ENCODE measurements at places on chromosomes 11 and 22.

GRCh38 chr11:128914216-128915148, 23.3 kb downstream of the KCNJ5 start:
- no peak for DNase-seq

DNA sequence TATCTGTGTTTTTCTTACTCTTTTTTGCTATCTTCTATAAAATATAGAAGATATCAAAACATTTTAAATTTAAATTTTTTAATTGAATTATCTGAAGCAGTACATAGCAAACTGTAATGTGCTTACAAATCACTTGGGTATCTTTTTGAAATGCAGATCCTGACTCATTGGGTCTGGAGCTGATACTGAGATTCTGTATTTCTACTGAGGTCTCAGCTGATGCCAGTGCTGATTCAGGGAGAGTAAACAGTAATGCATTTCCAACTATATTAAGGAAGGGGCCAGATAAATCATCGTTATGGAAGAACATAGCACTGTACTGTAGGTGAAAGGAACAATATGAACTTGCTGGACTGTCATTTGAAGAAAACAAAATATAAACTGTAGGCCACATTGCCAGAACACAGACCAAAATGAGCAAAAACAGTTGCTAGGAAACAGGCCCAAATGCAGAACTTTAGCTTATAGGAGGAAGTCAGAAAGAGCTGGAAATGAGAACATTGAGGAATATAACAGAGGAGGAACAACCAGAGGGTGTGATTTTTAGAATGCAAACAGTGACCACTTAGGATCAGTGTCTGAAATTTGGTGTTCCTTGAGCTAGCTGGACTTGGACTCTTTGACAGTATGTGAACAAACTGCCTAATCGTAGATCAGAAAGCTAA, 3.3 kb downstream of the ARL14EP start:
- DNase-seq, result no peak

DNA sequence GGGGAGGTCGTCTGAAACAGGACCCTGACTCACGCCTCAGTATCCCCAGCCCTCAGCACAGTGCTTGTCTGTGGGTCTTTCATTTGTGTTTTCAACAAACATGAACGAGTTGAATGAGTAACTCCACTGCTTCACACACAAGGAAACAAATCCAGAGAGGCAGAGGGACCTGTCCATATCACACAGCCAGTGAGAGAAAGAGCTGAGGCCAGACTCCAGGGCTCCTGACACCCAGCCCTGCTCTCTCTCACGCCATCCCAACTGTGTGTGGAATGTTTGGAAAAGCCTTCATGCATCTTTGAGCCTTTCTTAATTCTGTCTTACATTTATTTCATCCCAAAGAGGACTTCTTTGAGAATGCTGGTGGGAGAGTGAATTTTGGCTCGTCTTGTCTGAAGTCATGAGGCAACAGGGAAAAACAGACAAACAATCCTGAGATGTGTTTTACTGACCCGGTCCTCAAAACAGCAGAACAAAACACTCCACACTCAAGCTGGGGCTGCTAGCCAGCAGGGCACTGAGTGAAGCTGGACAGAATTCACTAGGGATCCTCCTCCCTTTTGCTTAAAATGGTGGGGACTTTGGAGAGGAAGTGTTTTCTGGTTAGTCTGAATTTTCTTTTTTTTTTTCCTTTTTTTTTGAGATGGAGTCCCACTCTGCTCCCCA, 19.7 kb upstream of the ALG8 start:
- no peak for DNase-seq

DNA sequence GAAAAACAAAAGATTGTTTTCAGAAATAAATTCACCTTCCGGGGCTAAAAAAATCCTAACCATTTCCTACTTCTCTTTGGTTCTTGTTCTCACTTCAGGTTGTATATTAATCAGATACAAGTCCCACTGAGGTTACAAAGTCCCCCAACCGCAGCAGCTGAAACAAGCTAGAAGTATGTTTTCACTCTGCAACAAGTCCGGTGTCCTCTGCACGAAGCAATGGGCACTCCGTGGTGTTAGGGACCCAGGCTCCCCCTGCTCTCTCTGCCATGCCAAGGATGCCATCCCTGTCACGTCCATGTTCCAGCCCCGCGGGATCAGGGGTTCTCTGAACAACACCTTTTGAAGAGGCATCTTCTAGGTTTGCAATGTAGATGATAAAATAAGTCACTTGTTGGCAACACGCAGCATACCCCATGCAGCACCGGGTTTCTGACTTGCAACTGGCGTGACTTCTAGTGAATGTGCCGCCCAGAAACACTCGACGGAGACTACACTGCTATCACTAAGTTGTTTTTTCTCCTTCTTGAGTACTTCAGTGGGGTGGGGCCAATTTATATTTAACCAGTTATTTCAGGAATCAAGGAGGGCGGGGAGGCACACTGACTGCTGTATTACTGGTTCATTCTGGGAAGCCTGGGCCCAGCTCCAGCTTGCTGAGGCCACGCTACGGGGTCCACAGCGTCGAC, 25.4 kb upstream of the GSTP1 start:
- DNase-seq, result peak; percentile 37

DNA sequence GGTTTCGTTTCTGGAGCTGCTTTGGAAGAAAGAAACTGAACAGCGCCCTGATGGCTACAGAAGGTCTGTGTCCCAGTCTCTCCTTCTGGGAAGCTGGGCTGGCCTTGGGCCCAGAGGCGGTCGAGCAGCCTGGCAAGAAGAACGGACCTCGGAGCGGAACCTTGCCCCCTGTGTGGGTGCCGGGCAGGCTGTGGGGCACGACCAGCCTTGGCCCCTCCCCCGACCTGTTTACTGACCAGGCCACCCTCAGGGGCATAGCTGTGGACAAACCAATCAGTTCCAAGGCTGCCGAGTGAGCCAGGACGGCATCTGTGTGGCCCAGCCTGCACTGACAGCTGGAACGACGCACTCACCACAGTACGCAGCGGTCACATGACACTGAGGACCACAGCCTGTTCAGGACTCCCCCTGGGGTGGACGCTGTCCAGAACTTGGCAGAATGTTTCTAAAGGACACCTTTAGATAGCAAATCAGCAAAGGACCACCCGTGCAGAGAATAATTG, 7.2 kb downstream of the PIM3 start:
- DNase-seq, result no peak

- DNase-seq, result peak; percentile 70
Measured at GRCh38 chr11:119323532-119324033, 6.7 kb upstream of the MCAM start.

- DNase-seq, result no peak
Measured at GRCh38 chr22:28072066-28072465, 153.0 kb upstream of the PITPNB start.

DNA sequence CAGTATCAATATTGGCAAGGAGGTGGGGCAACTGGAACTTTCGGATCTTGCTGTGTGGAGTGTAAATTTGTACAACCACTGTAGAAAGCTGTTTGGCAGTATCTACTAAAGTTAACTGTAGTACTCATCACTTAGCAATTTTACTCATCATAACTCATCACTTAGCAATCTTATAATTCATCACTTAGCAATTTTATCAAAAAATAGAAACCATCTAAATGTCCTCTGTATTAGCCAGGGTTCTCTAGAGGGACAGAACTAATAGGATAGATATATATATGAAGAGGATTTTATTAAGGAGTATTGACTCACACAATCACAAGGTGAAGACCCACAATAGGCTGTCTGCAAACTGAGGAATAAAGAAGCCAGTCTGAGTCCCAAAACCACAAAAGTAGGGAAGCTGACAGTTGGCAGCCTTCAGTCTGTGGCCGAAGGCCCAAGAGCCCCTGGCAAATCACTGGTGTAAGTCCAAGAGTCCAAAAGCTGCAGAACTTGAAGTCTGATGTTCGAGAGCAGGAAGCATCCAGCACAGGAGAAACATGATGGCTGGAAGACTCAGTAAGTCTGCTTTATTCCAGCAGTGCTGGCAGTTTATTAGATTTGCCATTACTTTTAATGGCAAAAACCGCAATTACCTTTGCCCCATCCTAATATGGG, 92.9 kb upstream of the USP47 start:
- DNase-seq, result no peak

DNA sequence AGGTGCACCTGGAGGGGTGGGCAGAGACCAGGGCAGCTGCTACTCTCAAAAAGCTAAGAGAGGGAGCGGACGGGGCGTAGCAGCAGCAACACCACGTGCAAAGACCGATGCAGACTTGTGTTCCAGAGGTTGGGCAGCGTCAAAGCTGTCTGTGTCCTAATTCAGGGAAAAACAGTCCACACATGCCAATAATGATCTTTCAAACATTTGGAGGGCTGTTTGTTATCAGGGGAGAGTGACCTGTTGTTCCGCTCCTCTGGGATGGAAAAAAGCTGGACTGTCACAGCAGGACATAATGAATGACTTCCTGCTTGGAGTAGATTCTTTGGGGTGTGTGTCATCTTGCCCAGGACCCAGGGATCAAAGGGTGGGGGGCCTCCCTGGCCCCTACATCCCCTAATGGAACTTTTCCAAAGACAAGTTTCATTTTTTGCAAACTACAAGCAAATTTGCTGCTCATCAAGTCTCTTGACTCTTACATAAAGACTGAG, 6.2 kb upstream of the FBLN1 start:
- DNase-seq, result no peak

DNA sequence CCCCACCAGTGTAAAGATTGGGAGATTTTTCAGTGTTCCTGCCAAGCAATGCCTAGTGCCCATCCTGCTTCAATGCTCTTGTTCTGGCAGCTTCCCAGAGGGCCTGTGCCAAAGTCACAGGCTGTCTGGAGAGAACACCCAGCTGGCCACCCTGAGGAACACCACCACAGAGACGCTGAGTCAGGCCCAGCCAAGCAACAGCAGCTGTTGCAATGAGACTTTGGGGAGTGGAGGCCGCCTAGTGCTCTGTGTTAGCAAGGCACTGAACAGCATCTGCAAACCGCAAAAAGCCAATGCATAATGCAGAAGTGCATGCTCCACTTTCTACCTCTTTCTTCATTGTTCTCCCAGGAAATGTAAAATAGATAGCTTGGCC, 168.1 kb downstream of the NXPE2 start:
- no peak for DNase-seq

DNA sequence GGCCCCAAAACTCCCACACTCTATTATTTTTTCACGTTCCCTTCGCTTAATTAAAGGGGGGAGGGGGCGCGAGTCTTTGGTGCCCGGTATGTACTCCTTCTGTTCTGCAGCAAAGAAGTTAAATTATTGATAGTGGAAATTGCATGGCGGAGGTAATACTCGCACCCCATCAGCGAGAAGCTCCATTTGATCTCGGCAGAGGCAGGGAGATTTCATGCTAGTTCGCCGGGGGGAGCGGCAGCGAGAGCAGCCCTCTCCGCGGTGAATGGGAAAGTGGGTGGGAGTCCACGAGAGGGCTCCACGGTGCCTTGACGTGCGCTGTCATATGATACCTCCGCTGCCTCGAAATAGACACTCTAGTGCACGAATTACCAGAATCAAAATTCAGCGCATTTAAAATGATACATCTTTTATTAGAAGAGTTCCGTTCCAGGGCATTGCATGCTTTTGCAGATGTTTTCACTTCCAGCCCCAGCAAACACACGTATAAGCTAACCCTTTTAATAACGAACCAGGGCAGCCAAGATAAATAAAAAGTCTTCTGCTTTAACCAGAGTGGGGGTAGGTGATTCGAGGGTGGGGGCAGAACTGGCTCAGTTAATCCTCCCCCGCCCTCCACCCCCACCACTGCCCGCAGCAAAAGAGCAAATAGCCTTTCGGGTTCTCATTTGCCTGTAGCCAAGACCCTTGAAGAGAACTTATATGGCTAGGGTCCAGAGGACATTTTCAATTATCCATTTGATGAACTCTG, 1.3 kb upstream of the BDNF start:
- DNase-seq, result peak; percentile 55

GRCh38 chr11:76201672-76202412, 4.5 kb downstream of the WNT11 start:
- peak; percentile 55 for DNase-seq

- no peak for DNase-seq
Measured at GRCh38 chr22:38417252-38418060, 37.5 kb downstream of the KCNJ4 start.

- no peak for DNase-seq
Measured at GRCh38 chr11:74179234-74180052, 8.4 kb downstream of the PPME1 start.

DNA sequence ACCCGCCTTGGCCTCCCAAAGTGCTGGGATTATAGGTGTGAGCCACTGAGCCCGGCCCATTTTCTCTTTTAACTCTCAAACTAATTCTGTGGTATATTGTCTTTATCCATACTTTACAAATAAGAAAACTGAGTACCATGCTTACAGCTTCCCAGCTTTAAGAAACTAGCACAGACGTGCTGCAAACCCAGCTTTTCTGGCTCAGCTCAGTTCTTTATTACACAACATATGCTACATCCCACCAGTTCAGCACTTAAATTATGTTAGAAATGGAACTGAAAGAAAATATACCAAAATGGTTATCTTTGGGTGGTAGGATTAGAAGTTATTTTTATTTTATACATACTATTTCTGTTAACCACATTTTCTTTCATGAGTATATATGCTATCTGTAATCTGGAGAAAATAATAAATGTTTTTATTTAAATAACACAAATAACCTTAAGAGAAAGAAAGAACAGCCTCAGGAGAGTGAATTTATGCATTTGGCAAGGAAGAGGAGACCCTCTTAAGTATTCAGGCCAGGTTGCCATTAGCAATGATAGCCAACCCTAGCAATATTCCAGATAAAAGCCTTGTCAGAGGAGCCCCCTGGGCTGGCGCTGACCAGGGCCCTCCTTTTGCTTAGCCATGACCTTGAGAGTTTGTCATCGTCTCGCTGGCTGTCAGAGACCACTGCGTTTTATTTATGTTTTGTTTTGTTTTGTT, 33.8 kb downstream of the SLN start:
- DNase-seq, result no peak

DNA sequence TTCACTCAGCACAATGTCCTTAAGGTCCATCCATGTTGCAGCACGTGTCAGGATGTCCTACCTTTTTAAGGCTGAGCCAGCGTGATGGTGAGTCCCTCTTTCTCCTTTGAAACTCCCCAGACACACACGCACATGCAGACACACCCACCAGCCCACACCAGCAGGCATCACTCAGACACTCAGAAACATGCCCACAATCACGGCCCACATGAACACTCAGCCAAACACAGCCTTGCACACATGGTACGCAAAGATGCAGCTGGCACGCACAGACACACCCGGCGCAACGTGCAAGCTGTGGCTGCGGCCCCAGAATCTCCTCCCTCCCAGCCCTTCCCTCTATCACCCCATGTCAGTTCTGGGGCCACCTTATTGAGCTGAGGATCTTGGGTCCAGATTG, 8.0 kb downstream of the FADS3 start:
- no peak for DNase-seq

DNA sequence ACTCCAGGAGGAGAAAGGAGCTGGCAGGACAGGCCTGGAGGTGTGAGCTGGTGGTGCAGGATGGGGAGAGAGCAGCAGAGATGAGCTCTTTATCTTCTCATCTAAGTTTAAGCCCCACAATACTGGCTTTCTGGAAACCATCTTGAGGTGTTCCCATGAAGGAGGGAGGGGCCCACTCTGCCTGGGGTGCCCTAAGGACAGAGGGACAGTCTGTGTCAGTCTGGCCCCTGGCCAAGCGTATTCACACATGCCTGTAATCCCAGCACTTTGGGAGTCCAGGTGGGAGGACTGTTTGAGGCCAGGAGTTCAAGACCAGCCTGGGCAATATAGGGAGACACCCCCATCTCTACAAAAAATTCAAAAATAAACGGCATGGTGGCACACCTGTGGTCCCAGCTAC, 8.9 kb downstream of the SERHL2 start:
- DNase-seq, result no peak
